ENCODE measurements at places on chromosomes 2 and 18.

GRCh38 chr2:218046238-218046637 lies 22.8 kb upstream of the RUFY4 start:
- no peak for DNase-seq

DNA sequence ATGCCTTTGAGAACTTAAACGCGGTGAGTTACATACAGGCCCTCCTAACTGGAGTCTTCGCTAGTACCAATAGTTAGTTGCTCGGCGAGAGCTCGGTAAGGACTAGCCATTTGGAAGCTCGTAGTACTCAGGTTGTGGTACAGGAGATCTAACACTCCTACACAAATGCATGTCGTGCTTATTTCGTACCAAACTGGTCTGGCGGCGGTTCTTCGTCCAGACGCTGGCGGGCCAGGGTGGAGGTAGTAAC lies 346 bp upstream of the VRK2 start:
- DNase-seq: no peak

DNA sequence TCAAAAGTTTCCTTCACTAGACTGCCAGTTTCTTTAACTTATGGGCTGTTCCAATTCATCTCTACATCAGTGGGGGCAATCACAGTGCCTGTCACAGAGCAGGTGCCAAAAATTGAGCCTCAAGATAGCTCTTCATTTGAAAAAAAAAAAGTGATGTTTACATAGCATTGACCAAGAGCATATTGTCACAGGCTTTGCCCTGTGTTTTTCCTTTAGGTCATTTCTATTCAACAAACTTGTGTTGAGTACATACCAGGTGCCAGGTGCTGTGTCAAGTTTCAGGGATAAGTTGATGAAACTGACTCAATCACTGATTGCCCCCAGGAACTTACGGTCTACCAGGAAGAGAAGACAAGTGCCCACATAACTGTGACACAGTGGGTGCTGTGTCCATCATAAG lies 22.2 kb upstream of the NT5C1B start:
- DNase-seq: no peak

DNA sequence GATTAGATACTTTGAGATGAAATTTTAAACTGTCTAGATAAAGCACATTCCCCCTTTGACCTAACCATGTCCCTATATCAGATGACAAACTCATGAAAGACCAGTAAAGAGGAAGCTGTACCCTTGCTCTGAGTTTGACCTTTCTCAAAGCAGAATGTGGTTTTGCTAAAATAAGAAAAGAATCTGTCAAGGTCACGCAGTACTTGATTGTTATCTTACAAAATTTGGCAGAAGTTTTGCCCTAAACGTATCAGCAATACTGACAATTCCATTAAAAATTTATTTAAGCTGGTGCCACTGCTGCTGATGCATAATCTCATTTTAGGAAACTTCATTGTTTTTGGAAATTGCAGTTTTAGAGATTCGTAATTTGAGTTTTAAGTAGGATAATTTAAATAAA lies 31.2 kb upstream of the GALM start:
- DNase-seq: no peak

DNA sequence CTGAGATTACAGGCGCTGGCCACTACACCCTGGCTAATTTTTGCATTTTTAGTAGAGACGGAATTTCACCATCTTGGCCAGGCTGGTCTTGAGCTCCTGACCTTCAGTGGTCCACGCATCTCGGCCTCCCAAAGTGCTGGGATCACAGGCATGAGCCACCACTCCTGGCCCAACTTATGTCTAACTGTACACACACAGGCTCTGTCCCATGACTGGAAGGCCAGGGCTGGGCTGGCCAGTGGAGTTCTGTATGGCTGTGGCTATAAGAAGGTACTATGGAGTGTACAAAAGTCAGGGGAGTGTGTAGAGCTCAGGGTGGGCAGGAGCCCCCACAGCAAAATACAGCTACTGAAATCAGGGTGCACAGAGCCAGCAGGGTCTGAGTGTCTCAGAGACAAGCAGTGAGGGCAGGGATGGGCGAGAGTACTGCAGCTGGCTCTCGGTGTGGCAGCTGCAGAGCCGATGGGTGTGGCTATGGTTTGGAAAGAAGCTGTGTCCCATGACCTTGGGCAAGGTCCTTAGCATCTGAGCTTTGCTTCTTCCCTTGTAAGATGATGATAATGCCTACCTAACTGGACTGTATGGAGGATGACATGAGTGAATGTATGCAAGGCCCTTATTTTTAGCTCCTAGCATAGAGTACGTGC lies 10.4 kb upstream of the MSGN1 start:
- no peak for DNase-seq

Measured in activated naive CD4-positive, alpha-beta T cell treated with anti-CD3 and anti-CD28 coated beads, Interleukin-2, amount 50 U/mL, for 72 hours (primary cell).